Osteoblast (primary cell): ENCODE measurements at places on chromosomes 12 and 14. TPM values are rescaled to one million over a fixed set of nuclear protein-coding genes. Genes with fewer than 3 reads are reported as not detected.
A peak's percentile ranks its signal among the peaks of the same experiment; 100 is the strongest.

DNA sequence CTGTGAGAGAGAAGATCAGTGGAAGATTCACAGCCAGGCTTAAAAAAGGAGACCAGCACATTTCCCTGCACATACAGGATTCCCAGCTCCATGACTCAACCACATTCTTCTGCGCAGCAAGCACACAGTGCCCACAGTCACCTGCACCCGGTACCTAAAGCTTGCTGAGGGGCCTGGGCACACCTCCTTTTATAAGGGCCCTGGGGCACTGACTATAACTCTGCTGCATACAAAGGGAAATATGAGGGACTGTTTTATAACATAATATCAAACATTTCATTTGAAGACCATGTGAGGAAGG, 322.9 kb downstream of the DAD1 start:
- DNase-seq: no peak

DNA sequence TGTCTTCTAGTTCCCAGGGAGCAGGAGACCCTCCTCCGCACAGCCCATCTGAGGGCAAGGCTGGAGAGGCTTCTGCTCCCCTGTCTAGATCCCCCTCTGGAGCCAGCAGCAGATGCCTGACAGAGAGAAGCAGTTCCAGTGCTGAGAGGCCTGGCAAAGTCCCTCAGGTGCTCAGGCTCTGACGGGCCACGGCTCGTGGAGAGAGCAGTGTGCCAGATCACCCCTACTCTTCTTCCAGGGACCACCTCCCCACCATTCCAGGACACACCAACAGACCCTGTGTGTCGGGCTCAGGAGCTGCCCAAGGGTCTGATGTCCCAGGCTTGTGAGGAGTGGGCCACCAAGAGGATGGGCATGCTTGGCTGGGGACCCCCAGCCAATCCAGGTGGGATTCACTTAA, 22.5 kb upstream of the C14orf180 start:
- DNase-seq: peak; percentile 84

- DNase-seq: peak; percentile 94
Measured at GRCh38 chr14:104797115-104798044, 1.8 kb upstream of the AKT1 start.

- DNase-seq: no peak
Measured at GRCh38 chr12:108930155-108930554, 50.3 kb downstream of the DAO start.

GRCh38 chr12:96140174-96140573, 54.0 kb upstream of the ELK3 start:
- peak; percentile 89 for DNase-seq

CCDC88C gene
- 0.29 and 0.36 TPM in 2 replicates for total RNA-seq

ERP27 gene
- total RNA-seq: not detected in 2 replicates

INSM2 gene
- not detected in 2 replicates for total RNA-seq
